GM23338 (cell line): ENCODE measurements at places on chromosomes 6 and 20.

DNA sequence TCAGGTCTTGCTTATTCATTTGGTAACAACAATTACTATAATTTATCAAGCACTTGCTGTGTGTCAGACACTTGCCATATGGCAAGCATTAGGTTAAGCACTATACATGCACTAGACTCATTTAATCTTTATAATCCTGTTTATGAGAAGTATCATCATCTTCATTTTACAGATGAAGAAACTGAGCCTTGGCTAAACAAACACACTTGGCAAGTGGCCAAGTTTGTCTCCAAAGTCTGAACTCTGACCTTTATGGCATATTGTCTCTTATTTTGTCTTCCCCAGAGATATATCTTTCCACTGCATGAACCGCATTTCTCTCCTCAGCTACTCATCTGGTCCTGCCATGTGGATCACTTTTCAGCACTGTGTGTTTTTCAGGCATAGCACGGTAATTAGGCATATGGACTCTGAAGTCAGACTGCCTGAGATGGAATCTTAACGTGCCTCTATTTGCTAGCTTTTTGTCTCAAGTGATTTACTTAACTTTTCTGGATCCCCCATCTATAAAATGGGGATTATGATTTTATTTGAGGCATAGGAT, 4.7 kb downstream of the ADGRF5 start:
- DNase-seq: no peak

DNA sequence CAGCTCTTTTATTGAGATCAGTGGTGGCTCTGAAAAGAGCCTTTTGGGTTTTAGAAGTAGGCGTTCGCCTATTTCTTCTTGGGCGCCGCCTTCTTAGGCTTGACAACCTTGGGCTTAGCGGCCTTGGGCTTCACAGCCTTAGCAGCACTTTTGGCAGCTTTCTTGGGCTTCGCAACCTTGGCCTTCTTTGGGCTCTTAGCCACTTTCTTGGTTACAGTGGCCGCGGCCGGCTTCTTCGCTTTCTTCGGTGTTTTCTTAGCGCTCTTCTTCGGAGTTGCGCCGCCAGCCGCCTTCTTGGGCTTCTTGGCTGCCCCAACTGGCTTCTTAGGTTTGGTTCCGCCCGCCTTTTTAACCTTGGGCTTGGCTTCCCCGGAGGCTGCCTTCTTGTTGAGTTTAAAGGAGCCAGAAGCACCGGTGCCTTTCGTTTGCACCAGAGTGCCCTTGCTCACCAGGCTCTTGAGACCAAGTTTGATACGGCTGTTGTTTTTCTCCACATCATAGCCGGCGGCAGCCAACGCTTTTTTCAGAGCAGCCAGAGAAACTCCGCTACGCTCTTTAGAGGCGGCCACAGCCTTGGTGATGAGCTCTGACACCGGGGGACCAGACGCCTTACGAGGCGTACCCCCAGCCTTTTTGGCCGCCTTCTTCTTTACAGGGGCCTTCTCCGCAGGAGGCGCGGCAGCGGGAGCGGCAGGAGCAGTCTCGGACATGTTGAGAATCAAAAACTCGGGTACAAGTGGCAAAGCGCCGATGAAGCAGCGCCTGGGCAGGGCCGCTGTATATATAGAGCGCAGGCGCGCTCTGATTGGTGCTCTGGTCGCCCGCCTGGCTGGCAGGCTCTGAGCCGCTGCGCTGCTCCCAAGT, 31.3 kb upstream of the HFE start:
- DNase-seq: peak; percentile 86

DNA sequence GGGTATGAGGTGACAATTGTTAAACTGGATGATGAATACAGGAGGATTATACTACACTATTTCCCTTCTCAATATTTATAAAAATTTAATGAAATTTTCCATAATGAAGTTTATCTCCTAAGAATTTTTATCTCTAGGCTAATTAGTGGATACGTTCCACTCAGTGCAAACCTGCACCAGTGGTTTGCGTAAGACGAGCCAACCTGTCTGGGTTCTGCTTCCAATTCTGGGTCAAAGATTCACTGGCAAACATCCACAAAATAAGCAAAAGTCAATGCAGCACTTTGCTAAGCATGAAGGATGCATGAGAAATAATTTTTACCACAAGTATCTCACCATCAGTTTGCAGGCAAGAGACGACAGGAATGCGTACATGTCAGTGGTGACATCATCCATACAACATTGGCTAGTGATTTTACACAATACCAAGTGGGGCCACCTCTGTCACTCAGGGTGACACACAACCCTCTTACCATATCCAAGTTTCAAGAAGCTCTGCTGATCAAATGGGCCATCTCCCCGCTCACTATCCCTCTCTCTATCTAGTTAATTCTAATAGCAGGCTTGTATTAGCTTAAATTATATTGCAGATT, 51.7 kb downstream of the FAM50B start:
- DNase-seq: no peak

DNA sequence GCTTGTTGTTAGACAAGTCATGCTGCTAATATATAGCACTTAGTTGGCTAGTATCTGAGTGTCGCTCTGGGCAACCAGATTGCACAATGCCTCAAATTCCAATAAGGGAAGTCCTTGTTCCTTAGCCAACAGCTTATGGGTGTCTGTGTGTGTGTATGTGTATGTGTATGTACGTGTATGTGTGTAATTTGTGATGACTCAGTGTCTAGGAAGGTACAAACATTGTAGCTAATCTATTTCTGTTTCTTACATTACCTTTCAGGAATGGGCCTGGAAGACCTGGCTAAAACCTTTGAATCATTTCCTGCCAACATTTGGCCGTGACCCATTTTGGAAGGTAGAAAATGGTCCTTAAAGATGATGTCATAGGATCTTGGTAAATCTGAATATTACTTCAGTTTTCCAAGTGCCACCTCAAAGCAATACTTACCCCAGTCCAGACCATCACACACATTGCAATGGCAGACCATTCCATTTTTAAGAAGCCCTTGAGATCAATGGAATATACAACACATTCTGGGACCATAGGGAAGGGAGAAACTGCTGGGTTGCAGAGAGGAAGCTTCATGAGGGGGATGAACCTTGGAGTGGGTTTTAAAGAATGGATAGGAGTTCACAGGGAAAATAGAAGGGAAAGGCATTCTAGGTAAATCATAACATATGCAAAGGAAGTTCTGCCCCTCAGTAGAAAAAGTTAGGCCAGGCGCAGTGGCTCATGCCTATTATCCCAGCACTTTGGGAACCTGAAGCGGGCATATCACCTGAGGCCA, 25.1 kb downstream of the NEDD9 start:
- no peak for DNase-seq

DNA sequence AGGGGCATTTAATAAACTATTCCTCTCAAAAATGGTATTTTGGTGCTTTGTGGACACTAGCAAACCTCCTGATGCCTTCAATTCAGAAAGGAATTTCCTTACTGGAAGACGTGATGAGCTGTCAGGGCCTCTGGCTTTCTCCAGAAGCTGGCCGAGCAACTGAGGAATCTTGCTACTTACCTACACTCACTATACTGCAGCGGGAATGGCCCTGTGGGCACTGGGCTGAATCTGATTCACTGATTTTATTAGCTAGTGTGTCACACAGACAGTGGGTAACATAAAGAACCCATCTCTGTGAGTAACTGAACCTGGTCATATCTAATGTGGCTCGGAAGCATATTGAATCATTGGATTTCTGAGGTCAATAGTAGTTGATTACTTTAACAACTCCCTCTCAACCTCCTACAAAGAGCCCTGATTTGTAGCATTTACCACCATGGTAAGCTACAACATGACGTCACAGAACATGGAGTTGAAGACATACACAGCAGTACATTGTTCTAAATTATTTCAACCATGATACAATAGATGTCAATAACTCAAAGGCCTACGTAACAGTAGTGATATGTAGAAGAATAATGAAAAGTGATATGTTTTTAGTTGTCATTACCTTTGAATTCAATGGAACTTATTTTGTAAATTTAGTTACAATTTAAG, 232.1 kb downstream of the SYNE1 start:
- no peak for DNase-seq

GRCh38 chr6:89242574-89243330, 25.6 kb upstream of the GABRR1 start:
- peak; percentile 57 for DNase-seq

GRCh38 chr6:151160929-151161757, 78.6 kb upstream of the AKAP12 start:
- peak; percentile 29 for DNase-seq

GRCh38 chr20:63498960-63499337, at the start of gene EEF1A2:
Gene EEF1A2, minus strand, starts transcription at chr20:63499083. Its CDS starts 1,320 bp downstream, at chr20:63497763.
- DNase-seq: no peak

- DNase-seq: peak; percentile 79
Measured at GRCh38 chr6:29696147-29697125, 15.5 kb upstream of the ZFP57 start.

DNA sequence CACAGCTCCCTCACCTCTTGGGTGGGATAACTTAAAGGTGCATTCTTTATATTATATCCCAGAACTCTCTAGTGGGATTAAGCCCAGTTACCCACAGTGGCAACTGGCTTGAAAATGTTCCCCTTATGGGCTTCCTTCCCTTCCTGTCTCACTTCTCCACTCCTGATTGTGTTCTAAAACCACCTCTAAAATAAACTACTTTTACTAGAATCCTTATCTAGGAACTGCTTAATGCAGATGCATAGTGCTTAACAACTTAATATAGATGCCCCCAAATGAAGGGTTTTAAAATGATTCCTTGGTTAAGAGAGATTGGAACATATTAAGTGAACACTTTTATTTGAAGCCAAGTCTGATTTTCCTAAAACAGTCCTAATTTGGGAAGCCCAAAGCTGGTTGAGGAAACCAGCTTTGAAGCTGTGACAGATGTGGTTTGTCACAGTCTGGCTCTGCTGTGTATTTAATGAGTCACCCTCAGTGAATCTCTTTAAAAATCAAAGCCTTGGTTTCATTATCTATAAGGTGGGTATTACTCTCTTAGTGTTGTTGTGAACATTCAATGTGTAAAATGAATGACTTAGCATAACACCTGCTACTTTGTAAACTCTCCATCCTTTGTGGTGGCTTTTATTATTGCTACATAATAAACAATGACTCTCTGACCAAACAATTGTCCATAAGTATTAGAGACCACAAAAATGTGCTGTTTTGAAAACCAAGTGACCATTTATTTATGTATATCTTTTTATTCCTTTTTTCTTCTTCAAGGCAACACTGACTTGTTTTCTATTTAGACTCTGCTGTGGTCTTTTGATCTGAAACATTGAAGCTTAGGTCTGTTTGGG, 24.4 kb downstream of the PLCB1 start:
- no peak for DNase-seq

DNA sequence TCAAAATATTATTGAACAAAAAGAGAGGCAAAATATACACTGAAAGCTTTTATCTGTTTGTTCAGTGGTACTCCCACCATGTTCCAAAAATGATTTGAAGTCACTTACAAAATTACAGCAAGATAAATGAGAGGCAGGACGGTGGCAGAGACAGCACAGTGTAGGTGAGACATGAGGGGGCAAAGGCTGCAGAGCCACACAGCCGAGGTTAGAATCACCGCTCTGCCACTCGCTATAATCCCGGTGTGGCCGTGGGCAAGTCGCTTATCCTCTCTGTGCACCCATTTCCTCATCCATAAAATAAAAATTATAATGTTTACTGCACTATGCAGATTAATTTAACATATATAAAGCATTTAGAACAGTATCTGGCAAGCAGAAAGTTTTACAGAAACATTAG, 140.1 kb upstream of the BEND6 start:
- no peak for DNase-seq

DNA sequence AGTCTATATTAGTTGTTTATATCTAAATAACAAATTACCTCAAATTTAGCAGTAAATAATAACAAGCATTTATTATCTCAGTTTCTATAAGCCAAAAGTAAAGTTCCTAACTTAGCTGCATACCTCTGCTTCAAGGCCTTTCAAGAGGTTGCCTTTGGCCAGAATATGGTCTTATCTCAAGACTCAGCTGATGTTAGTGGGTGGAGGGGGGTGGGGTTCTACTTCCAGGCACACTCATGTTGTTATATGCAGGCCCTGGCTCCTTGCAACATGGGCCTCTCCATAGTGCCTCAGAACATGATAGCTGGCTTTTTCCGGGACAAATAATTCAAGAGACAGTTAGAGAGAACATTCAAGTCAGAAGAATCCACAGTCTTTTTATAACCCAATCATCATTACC, 266.0 kb downstream of the ADGRB3 start:
- DNase-seq: no peak

- DNase-seq: no peak
Measured at GRCh38 chr6:37673436-37673835, 24.2 kb downstream of the MDGA1 start.

DNA sequence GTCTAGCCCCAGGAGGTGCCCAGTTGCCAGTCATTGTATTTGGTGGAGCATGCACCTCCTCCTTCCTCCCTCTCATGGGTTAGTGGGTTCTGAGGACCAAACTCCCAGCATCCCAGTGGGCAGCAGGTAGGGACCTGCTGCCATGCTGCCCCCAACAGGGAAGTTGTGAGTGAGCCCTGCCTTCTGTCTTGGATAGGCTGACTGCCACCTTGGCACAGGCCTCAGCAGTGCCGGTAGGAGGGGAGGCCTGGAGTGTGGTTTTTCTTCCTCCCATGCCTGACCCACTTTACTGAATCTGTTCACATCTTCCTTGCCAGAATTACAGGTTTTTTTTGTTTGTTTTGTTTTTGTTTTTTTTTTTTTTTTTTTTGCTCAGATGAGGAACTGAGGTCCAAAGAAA, 24.5 kb downstream of the PLCG1 start:
- no peak for DNase-seq

GRCh38 chr6:114521926-114522325, 179.1 kb upstream of the HS3ST5 start:
- no peak for DNase-seq

DNA sequence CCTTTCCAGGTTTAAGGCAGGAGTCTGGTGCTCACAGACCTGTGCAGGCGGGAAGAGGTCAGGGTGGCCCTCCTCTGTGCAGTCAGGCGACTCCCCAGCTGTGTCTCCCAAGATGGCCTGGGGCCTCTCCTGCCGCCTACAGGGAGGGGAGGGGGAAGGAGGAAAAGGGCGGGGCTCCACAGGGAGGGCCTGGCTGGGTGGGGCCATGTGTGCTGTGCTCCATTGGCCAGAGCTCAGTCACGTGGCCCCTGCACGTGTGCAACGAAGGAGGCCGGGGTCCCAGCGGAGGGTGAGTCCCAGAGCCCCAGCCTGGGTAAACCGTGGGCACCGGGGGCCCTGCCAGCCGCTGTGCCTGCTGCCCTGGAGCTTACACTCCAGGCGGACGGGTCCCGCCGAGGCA, 211.6 kb downstream of the ZDHHC14 start:
- DNase-seq: peak; percentile 22

GRCh38 chr20:57078116-57078515, 188.3 kb downstream of the BMP7 start:
- no peak for DNase-seq

- DNase-seq: no peak
Measured at GRCh38 chr6:27674882-27675281, 202.0 kb upstream of the ZNF184 start.

GRCh38 chr20:30892541-30893345, 364.7 kb upstream of the DEFB115 start:
- DNase-seq: peak; percentile 64

- peak; percentile 48 for DNase-seq
Measured at GRCh38 chr20:20712004-20712473, 405 bp downstream of the RALGAPA2 start.

GRCh38 chr6:83872386-83873118, 13.1 kb downstream of the CYB5R4 start:
- no peak for DNase-seq
